Fibroblast of skin of right biceps (primary cell): ENCODE measurements at places on chromosomes 11 and 22.

DNA sequence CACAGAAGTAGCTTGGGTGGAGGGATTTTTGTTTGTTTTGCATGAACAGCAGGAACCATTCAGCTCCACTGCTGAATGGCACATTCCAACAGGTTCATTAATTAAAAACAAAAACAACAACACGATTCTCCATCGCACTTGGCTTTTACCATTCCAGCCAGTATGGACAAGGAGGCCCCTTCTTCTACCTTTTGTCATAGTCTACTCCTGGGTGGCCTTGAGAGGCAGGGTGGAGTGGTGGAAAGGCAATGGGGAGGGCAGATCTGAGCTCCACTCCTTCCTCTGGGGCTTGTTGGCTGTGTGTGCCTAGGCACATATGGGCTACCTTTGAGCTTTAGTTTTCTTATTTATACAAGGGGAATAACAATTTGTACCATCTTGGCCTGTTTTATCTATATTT lies 4.8 kb downstream of the TIMP3 start:
- DNase-seq: no peak

DNA sequence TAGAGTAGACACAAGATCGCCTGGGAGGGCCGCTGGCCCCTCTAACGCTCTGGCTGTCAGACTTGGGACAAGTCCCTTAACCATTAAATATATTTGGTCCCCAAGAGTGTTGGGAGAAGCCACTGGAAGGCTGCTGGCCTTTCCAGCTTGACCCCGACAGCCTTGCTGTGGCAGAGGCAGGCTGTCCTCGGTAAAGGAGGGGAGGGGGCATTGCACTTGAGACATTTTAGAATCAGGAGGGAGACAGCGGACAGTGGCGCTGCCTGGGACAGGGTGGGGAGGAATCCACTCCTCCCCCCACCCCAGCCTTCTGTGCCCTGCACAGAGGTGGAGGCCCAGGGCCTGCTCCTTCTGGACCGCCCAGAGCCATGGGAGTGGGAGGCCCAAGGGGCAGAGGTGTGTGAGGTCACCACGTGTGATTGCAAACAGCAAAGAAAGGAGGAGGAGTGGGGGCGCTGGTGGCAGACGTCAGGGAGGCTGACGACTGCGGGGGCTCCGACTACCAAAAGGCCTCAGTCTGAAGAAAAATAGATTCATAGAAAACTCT lies 28.9 kb downstream of the APOL1 start:
- DNase-seq: no peak

GRCh38 chr11:94576306-94576705 lies 9.1 kb downstream of the PIWIL4 start:
- no peak for DNase-seq

- DNase-seq: no peak
These were observed 190.2 kb downstream of the BUD13 start for GRCh38 chr11:116582571-116582970.

DNA sequence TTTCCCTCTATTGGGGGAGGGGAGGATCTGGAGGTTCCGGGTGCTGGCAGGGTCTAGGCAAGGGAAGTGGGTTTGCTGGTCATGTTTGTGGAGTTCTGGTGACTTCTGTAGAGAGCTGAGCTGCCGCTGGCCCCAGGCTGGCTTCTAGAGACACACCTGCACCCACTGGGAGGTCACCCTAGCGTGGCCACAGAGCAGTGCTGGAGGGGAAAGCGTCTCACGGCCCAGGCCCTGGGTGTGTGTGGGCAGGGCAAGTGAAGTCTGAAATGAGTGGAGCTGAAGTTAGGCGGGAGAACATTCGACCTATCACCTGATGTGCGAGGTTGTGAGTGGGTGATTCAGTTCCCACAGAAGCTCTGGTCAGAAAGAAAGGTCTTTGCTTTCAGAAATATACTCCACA lies 27.9 kb downstream of the SMIM38 start:
- no peak for DNase-seq

- DNase-seq: no peak
These were observed 729 bp downstream of the IL17RA start for GRCh38 chr22:17085277-17086181.

GRCh38 chr11:114605370-114605769 lies 9.8 kb upstream of the NXPE4 start:
- no peak for DNase-seq

- no peak for DNase-seq
These were observed 146.0 kb upstream of the TBCEL start for GRCh38 chr11:120877746-120878365.

GRCh38 chr22:44042249-44043218 lies 18.4 kb downstream of the PARVB start:
- DNase-seq: no peak

- no peak for DNase-seq
These were observed 34.4 kb downstream of the ARVCF start for GRCh38 chr22:19981961-19982920.

DNA sequence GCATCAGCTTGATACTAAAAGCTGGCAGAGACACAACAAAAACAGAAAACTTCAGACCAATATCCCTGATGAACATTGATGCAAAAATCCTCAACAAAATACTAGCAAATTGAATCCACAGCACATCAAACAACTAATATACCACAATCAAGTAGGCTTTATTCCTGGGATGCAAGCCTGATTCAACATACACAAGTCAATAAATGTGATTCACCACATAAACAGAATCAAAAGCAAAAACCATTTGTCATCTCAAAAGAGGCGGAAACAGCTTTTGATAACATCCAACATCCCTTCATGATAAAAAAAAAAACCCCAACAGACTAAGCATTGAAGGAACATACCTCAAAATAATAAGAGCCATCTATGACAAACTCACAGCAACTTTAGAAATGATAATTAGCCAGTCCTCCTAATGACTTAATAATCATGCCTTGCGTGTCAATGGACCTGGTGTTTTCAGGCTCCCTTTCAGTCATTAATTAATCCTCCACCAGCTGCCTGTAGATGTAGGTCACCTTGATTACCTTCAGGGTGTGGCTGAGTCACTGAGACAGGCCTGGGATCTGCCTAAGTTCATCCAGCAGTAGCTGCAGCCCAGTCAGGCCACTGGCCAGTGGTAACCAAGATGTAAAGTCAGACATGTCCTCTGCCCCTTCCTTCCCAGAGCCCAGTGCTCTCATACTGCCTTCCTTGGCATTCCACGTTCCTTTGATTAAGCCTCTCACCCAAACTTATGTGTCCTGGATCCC lies 109.8 kb downstream of the EHF start:
- no peak for DNase-seq

- DNase-seq: no peak
These were observed 1330.2 kb downstream of the LRRC4C start for GRCh38 chr11:40129266-40129665.
